ENCODE measurements at places on chromosomes 12 and 14.

DNA sequence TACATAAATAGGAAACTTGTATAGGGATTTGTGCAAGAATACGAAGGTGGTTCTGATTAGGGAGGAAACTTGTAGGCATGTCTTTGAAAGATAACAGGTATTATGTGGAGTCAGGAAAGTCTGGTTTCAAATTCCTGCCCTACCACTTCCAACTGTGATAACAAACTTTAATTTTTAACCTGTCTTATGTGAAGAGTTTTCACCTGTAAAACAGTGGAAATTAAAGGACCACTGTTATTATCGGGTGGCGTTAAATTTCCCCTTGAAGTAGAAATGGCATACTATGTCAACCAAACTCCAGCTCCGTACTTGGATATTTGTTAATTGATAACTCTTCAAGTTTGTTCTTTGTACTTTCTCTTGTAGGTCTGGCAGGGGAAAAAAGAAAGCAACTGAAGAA, 6.1 kb downstream of the OR6C1 start:
- no peak for DNase-seq

DNA sequence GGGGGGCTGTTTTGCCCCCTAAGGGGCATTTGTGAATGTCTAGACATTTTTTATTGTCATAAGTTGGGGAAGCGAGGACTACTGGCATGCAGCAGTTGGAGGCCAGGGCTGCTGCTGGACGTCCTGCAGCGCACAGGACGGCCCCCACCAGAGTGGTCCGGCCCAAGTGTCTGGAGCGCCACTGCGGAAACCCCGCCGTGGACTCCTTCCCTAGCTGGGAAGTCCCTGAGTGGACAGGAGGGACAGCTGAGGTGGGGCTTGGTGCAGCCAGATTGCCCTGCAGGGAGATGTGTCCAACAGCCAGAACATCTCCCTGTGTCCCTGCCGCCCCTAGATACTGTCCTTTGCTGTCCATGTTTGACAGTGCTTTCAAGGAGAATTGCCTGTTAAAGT, 5.5 kb downstream of the CKB start:
- DNase-seq: no peak

- DNase-seq: no peak
Measured at GRCh38 chr12:4440187-4440941, 5.3 kb downstream of the FGF6 start.

DNA sequence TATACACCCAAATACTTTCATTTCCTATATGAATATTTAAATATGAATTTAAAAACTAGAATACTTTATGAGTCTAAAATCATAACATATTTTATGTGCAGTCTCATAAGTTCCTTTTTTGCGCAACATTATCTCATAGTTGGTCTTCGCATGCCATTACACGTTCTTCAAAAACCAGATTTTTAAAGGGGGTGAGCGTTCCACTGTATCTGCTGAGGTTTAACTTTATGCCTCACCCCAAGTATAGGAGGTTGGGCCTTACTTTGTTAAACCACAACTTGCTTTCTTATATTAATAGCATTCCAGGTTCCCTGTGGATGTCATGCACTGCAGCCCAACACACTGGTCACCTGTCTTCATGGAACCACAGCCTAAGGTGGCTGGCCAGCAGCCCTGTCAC, 118.6 kb downstream of the APAF1 start:
- no peak for DNase-seq

DNA sequence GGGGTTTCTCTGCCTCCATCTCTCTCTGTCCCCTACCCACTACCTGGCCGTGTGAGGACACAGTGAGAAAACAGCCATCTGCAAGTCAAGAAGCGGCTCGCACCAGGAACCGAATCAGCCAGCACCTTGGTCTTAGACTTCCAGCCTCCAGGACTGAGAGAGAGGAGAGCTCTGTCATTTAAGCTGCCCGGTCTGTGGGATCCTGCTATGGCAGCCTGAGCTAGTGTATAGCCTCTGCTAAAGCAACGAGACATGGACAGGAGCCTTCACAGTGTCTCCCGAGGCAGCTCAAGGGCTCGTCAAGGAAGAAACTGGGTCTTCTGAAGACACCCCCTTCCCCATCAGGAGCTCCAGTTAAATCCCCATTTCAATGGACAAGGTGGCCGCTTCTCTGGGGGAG, 185.5 kb downstream of the PIWIL1 start:
- DNase-seq: no peak

DNA sequence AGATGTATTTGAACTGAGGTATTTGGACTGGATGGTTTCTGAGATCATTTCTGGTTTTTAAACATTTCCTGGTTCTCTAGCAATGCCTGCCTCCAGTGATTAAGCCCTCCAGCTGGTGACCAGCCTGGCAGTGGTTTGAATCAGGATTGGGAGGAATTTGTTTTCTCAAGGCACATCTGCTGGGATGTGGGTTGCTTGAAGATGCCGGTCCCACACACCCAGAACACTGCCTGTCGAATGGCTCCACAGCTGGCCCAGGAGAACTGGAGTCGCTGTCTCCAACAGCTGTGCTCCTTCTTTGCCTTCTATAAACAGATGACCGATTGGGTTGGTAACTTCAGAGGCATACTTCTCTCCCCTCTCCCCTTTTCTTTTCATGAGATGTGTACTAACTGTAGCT, 258.0 kb upstream of the DDHD1 start:
- DNase-seq: peak; percentile 67

DNA sequence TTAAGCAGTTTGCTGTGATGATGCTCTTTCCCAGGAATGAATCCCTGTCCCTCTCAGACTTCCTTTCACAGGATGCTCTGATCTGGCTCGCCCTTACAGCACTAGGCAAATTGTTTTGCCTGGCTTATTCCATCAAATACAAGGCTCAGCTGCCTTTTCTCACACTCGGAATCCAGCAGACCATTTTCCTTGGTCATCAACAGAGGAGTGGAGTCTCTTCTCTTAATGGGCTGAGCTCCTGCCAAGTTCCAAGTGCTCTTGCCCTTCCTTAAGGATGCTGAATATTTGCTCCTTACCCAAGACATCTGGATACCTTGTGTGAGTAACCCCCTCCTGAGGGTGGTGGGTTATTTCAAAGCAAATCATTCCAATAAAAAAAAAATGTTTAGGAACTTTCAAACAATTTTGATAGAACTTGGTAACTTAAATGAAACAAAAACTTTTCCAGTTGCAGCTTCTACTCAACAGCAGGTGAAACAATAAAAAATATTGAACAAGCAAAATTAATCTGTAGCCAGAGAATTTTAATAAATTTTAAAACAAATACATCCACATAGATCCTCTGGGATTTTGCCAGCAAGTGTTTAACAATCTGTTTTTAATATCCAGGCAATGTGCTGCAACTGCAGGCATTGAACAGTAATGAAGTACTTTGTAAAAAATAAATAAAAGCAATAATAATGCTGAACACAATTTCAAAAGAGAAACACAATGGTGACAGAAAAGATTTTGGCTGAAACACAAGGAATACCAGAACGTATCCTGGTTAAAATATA, 264.0 kb upstream of the FAR2 start:
- peak; percentile 68 for DNase-seq

DNA sequence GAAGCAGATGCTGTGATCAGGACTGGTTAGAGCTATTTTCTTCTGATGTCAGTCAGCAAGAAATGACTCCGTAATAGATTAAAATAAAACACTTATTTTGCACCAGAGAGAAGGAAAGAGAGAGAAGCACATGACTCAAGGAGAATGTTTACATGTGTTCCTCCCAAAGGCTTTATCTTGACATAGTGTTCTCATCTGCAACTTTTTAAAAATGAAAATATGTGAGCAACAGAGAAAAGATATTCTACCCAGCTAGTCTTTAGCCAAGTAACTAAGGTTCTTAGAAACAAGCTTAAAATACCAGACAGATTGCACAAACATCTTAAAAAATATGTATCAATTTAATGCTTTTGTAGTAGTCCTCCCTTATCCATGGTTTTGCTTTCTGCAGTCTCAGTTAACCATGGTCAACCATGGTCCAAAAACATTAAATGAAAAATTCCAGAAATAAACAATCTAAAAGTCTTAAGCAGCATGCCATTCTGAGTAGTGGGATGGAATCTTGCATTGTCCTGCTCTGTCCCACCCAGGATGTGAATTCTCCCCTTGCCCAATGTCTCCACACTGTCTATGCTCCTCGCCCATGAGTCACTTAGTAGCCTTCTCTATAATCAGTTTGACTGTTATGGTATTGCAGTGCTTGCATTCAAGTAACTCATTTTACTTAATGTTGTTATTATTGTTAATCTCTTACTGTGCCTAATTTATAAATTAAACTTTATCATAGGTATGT, 9.9 kb downstream of the SERPINA10 start:
- no peak for DNase-seq

DNA sequence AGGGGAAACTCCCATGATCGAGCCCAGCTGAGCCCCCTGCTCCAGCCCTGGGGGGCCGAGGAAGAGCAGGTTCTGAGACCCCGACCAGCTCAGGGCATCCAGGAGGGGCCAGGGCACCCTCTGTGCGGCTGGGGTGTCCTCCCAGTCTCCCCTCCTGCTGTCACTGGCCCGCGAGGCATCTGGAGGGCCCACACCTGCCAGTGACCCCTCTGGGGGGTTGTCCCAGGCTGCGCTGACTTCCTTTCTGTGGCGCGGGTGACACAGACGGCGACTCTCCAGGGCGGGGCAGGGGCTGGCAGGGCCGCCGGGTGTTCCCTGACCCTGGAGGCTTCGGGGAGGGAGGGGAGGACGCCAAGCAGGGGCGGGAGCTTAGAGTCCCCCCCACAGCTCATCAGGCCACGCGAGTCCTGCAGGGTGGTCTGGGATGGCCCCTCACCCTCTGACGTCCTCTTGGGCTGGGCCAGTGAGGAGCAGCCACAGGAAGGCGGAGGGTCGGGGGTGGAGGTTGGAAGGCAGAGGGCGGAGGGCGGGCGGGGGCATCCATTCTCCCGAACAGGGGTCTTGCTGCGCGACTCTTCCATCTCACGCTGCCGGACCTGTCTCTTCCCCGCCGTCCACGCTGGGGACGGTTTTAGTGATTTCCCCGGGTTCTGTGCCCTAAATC, 38.6 kb upstream of the FBRSL1 start:
- no peak for DNase-seq

DNA sequence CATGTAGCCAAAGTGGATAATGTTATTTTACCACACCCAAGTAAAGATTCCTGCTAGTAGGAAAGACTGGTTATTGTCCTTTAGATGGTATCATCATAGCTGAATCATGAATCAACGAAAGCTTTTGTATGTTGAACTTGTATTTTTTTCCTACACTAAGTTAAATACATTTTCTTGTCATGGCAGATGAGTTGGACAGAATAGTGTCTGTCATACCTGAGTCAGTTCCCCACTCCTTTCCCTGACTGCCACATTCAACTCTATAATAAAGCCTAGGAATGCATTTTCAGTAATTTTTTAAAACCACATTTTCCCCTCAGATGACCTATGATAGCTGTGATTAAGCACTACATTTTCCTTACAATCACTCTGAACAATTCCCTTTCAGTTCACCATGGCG, 9.3 kb upstream of the PTHLH start:
- DNase-seq: peak; percentile 74
